ENCODE measurements at places on chromosomes 12 and 14.

DNA sequence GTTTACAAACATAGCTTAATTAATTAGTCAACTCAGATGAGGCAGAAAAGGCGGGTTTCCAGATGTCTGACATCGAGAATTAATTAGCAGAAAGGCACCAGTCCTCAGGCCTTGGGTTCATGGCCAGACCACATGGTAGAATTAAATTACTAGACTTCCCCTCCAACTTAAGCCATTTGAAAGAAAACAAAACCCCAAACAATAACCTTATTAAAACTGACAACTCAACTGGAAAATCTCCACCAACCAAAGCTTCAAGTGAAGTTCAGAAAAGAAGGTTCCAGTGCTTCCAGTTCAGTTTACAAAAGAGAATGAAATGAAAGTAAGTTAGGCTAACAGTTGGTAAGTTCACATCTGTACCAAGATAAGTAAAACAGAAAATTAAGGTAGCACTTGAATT is 349.5 kb downstream of the GRIN2B start:
- no peak for DNase-seq

DNA sequence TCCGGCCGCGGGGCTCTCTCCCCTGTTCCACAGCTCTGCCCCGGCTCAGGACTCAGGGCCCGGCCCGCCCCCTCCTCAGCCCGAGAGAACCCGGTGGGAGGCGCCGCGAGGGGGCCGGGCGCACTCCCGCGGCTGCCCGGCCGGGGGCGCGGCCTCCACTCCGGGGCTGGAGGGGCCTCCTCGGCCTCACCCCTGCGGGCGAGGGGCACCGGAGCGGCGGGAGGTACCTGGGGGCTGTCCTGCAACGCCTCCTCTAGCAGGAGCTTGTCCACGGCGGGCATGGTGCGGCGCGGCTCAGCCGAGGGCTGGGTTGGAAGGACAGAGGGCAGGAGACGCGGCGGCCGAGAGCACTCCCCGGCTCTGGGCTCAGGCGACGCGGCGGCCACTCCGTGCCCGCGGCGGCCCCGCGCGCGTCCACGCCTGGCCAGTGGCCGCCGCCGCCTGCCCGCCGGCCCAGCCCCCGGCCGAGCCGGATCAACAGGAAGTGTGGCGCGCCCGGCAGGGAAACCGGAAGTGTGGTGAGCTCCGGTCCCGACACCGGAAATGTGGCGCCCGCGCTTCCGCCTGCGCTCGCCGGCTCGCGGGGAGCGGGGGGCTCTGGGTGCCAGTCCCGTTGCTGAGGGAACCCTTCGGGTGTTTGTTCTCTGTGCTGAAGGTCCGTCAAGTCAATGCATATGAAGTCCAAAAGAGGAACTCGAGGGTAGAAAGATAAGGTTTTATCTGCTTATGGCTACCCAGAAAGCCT is at the start of gene APPL2:
Gene APPL2 (minus strand): TSS at position 443 of the 745 bp plus-strand sequence. CDS start 162 bp downstream, at position 281.
- DNase-seq, result peak; percentile 89

DNA sequence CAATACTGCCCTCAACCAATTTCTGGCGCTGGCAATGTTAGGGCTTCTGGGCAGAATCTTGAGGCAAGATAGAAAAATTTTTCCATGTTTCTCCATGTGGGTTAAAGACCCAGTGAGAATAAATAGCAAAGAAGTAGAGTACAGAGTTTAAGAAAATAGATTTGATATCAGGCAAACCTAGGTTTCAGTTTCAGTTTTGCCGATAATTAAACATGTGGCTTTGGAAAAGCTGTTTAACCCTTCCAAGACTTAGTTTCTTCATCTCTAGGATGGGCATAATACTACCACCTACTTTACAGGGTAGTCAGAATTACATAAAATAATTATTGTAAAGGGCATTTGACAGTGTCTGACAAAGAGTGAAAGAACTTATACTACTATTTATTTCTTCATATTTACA is 360.4 kb downstream of the PCNX1 start:
- DNase-seq, result peak; percentile 43

DNA sequence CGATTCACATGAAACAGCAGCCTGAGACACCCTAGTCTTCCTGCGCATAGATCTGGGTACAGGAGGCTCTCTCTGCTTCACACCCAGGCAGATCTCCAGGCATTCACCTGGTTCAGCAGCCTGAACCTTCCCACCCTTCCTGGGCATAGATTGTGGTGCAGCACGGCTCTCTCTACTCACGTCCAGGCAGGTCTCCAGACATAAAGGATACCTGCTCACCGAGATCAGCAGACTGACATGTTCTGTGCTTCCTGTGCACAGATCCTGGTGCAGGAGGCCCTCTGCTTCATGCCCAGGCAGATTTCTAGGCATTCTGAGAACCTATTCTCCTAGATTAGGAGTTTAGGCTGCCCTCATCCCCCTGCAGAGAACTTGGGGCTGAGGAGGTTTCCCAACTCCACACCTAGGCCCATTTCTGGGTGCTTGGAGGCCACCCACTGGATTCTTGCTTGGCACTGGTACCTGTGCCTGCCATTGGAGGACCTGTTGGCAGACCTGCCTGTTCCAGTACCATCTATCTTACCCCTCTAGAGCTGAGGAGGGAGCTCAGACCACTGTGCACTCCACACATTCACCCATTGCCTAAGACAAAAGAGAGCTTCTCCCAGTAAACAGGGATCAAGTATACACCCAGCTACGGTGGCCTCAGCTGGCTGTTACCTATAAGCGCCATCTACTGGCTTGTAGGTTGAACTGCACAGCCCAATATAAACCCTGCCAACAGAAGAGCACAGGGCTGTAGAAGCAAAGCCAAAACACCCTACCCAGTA is 28.0 kb upstream of the GARIN6 start:
- DNase-seq, result peak; percentile 11

DNA sequence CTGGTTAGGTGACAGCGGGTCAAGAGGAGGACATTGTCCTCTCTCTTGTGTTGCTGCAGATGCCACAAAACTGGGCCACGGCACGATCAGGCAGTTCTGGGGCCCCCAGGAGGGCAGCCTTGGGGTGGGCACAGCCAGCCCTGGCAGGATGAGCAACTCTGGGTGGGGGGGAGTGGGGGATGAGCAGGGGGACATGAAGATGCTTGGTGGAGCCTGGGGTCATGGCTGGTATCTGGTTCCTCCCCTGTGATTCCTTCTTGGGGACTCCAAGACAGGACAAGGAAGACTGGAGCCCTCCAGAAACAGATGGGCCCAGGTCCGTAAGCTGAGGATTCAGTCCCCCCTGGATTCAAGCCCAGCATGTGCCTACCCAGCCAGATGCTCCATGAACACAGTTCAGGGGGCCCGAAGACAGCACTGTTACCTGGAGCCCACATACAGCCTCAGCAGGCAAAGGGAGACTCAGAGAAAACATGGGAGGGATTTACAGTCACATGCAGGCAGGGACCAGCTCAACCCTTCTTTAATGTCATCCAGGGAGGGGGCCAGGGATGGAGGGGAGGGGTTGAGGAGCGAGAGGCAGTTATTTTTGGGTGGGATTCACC is 10.4 kb downstream of the SERPINA1 start:
- DNase-seq, result no peak

DNA sequence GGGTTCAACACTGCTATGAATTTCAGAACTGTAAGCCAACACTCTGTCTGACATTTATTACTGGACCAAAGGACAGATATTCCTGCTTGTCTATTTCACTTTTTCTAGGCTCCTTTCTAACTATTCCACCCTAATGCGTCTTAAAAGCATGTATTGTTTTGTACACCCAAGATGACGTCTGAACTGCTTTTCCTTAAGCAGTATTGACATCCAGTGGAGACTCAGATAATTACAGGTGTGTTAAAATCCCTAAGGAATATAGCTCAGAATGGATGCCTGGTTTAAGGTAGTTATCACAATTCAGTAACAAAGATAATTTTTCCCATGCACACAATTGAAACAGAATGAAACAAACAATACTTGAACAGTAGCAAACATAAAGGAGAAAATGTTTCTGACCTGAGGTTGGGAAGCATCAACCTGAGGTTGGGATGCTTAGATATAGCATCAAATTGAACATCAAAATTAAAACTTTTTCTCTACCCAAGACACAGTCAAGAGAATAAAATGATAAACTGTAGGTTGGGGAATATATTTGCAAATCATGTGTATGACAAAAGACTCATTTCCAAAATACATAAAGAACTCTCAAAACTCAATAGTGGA is 93.7 kb upstream of the PTPRR start:
- peak; percentile 47 for DNase-seq

GRCh38 chr14:49857427-49858003 is 4.9 kb upstream of the NEMF start:
- no peak for DNase-seq

GRCh38 chr12:102811110-102811737 is 105.8 kb downstream of the PAH start:
- DNase-seq, result peak; percentile 10

- DNase-seq, result no peak
Measured at GRCh38 chr14:24417832-24418491, 11.5 kb downstream of the CBLN3 start.

GRCh38 chr12:92740411-92740810 is 37.6 kb downstream of the PLEKHG7 start:
- DNase-seq, result no peak

- no peak for DNase-seq
Measured at GRCh38 chr12:78651755-78652154, 212.8 kb upstream of the SYT1 start.

- no peak for DNase-seq
Measured at GRCh38 chr12:131009595-131010395, 56.1 kb downstream of the ADGRD1 start.

- peak; percentile 60 for DNase-seq
Measured at GRCh38 chr12:10739157-10740118, 16.3 kb upstream of the YBX3 start.

Data from fibroblast of villous mesenchyme (primary cell).